ENCODE measurements at places on chromosomes 1 and 21.

DNA sequence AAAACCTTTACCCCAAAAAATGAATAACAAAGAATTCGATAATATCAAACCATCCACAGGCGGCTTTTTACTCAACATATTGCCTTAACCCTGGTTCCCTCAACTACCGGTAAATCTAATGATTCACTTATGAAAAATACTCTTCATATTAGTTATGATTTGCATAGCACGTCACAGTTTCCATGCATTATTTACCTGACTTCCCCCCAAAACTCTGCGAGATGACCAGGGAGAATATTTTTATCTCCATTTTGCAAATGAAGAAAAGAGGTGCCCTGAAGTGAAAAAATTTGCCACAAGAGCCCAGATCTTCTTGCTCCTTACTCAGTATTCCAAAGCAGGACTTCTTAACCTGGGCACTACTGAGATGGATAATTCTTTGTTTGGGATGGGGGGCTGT, 2.9 kb downstream of the JAK1 start:
- no peak for DNase-seq

- no peak for DNase-seq
These were observed 288.4 kb upstream of the PRMT6 start for GRCh38 chr1:106768077-106768476.

DNA sequence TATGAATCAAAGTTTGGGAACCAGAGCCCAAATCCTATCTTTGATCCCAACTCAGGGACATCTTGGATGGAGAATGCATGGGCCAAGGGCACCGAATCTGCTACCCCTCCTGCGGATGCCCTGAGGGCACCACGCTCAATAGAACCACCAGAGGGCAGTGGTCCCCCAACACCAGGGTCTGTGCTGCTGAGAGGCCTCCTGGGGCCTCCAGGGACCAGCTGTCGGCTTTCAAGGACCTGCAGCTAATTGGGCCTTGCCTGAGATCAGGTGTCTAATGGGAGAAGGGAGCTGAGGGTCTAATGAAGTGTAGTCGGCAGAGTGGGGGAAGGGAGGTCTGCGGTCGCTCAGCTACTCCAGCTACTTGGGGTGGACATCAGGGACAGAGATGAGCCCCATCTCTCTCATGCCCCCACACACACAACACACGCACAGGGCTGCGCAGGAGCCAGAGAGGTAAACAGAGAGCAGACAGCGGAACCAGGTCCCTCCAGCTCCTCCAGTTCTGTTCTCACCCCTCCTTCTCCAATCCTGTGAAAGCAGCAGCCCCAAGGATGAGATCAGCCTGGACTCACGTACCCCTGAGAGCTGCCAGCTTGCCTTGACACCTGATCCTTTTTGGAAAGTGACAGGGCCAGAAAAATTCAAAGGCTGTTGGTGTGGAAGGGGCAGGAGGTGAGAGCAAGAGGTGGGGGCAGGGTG, 34.9 kb upstream of the PPP1R15B start:
- no peak for DNase-seq

GRCh38 chr1:108041360-108042142, 76.6 kb upstream of the VAV3 start:
- no peak for DNase-seq

- DNase-seq = no peak
These were observed 54.7 kb downstream of the MAP3K7CL start for GRCh38 chr21:29185172-29185571.

- no peak for DNase-seq
These were observed 187.5 kb downstream of the LMX1A start for GRCh38 chr1:165169028-165169427.

GRCh38 chr1:88917321-88918025, 26.1 kb upstream of the GTF2B start:
- no peak for DNase-seq

DNA sequence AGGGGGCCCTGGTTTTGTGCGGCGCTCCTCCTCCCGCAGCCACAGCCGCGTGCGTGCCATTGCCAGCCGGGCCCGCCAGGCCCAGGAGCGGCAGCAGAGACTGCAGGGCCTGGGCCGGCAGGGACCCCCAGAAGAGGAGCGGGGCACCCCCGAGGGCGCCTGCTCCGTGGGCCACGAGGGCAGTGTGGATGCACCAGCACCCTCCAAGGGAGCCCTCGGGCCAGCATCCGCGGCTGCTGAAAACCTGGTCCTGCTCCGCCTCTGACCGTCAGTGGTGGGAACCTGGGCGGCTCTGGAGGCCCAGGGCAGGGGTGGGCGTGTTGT, 21.5 kb downstream of the PANK4 start:
- DNase-seq = no peak

DNA sequence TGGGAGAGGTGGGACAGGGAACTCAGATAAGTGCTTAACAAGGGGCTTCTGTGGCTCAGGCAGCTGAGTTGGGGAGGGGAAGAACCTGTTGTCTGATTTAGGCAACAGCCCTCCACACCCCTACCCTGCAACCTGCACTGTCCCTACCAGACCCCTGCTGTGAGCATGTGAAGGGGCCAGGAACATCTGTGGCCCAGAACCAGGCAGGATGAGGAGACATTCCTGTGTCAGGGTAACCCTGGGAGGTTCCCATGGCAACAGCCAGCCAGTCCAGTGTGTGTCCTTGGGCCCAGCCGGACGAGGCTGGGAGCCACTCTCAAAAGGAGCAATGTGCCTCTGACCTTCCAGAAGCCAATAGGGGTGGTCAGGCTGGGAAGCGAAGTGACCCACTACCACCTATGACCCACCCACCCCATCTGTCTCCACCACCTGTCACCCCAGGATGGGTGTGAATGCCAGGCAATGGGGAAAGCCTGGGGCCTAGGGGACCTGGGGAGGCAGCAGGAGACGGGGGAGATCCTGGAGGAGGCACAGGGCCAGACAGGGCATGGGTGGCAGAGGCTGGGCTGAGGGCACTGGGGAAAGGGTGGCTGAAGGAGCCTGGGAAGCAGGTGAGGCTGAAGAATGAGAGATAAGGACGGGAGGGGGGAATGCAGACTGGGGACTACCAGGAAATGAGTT, 5.0 kb upstream of the PMVK start:
- no peak for DNase-seq

GRCh38 chr1:70091811-70092210, 113.6 kb downstream of the LRRC40 start:
- no peak for DNase-seq

GRCh38 chr1:57420981-57421785, 2.7 kb downstream of the DAB1 start:
- no peak for DNase-seq

DNA sequence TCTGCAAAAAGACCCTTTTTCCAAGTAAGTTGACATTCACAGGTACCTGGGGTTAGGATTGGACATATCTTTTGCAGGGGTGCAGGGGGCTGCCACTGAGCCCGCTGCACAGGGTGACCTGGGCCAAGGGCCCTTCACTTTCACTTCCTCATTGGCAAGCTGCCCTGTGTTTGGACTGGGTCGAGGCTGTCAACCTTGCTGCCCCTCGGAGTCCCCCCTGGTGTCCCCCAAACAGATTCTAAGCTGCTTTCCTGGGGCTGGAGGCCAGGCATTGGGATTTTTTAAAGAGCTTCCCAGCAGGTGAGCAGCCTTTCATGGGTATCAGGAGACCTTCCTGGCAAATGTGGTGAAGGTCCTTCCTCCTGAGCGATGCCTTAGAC, 7.9 kb upstream of the UMODL1 start:
- peak; percentile 44 for DNase-seq

DNA sequence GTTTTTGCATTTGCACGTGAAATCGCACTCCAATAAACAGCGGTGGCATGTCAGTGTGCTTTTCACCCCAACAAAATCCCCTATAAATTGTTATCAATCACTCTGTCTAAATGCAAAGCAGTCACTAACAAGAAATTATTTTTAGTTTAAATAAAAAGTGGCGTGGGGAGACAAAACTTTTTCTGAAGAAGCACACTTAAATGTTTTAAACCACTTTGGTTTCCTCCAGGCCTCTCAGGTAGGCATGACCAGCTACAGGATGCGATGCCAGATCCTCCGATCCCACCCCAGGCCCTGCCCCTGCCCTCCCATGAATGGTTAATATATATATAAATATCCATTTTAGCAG, 3.6 kb downstream of the FMO1 start:
- no peak for DNase-seq

DNA sequence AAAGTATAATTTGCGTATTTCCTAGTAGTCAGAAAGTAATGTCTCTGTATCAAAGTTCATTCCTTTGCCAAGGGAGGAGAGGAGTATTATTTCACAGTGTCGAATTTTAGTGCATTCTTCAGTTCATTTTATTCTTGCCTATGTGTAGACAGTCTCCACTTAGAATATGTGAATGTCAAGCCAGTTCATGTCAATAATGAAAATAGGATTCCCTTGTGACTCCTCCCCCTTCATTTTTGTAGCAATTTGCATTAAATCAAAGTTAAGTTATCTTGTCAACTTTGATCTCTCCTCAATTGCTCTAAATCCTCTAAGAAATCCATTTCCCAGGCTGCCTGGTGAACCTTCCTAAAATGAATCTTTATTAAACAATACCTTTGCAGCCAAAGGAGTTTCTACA, 179.1 kb downstream of the SLC44A5 start:
- no peak for DNase-seq

DNA sequence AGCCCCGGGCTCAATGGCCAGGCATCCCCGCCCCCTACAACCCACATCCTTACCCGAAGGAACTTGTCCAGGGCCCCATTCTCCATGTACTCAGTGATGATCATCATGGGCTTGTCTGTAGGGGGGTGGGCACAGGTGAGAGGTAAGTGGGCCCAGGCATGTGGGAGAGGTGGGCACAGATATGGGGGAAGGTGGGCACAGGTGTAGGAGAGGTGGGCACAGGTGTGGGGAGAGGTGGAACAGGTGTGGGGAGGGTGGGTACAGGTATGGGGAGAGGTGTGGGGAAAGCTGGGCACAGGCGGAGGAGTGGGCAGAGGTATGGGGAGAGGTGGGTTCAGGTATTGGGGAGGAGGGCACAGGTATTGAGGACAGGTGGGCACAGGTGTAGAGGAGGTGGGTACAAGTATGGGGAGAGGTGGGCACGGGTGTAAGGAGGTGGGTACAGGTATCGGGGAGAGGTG, 23.5 kb downstream of the EPHA2 start:
- DNase-seq = peak; percentile 31

DNA sequence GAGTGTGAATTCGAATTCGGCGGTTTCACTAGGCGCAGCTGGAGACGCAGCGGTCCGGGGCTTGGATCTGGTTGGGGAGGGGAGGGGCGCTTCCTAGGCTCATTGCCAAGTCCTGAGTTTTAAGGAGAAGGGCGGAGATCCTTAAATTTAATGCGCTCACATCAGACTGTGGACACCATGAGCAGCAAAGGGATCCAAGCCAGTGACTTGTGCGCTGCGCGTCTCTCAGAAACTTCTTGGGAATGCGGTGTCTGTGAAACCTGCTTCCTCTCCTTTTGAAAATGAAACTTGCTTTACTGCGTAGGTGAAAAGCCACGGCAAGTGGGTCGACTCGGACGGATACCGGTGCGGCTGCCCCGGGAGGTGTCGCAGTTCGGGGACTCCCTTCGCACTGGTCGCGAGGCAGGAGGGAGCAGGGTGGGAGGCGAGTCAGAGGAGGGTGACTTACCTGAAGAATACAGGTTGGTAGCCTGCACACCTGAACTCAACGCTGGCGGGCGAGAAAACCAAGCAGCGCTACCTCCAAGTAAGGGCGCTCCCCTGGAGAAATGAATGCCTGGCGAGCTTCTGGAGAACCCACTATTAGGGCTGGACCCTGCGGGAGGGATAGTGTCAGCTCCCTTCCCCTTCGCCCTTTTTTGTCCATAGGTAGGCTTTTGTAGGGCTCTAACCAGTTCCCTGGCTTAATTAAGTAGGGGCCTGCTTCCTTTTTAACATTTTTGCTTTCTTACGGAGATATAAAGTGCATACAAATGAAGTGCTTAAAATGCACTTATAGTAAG, 992 bp downstream of the TENT5C start:
- DNase-seq = peak; percentile 75

DNA sequence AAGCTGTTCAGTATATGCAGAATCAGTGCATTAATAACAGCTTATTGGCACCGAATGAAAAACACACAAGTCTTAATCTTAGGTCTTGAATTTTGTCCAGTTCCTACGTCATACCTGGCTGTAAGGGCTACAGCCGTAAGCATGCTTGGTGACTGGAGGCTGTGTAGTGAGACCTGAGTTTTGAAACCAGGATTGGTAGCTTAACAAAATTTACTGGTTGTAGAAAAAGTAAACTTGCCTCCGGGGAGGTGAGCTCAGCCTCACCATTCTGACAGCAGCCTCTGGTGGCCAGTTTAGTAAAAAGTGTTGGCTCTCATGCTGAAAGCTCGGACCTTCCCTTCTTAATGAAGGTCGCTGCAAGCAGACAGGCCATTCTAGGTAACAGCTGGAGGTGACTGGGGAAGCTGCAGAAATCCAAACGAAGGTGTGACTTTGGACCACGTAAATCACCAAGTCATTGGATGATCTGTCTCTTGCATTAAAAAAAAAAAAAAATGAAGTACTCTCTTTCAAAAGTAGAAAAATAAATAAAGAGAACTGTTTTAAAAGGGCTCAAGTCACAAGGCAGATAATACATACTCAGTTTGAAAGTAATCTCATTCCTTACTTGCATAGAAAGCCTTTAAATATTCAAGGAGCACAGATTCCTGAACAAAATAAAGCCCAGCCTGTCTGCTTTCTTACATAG, 48.9 kb downstream of the HLCS start:
- no peak for DNase-seq

GRCh38 chr1:248822148-248823032, 3.3 kb downstream of the SH3BP5L start:
- no peak for DNase-seq

DNA sequence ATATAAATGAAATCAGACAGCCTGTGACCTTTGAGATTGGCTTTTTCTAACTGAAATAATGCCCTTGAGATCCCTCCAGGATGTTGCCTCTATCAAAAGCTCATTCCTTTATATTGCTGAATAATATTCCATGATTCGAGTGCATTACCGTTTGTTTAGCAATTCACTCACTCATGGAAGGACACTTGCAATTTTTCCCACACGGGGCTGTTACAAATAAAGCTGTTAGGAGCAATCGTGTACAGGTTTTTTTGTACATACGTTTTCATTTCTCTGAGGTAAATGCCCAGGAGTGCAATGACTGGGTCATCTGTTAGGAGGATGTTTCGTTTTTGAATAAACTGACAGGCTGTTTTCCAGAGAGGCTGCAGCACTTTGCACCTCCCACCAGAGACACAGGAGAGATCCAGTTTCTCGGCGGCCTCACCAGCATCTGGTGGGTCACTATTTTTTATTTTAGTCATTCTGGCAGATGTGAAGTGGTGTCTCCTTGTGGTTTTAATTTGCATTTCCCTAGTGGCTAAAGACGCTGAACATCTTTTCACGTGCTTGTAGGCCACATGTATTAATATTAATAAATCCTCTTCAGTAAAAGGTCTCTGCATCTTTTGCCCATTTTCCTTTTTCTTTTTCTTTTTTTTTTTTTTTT, 11.0 kb downstream of the PRDM15 start:
- DNase-seq = no peak

- DNase-seq = no peak
These were observed 6.7 kb upstream of the TXLNA start for GRCh38 chr1:32172621-32173245.
